CD8-positive, alpha-beta memory T cell (primary cell): ENCODE measurements at places on chromosomes 6 and 20.

DNA sequence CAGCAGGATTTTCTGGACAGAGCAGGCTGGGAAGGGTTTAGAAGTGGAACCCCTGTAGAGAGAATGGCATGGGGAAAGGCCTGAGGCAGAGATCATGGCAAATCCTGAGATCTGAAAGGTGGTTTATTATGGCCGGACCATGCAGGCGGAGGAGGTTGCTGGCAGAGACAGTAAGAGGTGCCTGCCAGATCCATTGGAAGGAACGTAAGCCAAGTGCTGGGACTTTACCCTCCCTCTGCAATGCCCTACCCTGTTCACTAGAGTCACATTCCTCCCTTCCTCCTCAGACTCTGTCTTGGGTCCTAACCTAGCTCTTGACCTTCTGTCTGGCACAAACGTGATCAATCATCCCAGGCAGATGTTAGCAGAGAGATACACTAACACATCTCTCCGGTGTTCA is 66.4 kb upstream of the SLC22A23 start:
- no peak for DNase-seq

DNA sequence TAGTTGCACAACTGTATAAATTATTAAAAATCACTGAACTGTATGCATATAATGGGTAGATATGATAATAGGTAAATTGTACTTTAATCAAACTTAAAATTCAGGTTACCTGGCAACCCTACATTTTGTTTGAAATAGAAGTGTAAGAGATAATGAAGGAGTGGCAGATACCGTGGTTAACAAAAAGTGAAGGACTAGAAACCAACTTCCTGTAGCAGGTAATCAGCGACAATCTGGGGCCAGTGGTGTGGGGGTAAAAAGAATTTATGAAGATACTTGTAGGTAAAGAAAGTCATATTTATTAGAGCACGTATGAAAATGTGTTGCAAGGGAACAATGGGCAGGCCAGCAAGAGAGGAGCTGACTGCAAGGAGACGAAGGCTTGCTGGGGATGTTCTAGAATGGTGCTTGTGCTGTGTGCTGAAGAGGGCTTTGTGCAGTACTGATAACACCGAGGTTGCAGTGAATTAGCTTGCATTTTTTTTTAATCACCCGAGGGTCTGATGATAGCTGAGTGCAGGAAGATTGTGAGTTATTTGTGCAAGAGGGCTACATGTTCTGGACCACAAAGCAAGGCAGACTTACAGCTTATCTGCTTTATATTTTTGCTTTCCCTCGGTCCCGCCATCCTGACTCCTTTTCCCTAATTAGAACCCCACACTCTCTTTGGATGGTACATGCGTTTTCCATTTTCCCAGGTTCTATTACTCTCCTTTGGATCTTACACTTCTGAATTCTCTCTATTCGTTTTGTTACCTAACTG is 4.6 kb upstream of the ENPP1 start:
- DNase-seq: no peak

DNA sequence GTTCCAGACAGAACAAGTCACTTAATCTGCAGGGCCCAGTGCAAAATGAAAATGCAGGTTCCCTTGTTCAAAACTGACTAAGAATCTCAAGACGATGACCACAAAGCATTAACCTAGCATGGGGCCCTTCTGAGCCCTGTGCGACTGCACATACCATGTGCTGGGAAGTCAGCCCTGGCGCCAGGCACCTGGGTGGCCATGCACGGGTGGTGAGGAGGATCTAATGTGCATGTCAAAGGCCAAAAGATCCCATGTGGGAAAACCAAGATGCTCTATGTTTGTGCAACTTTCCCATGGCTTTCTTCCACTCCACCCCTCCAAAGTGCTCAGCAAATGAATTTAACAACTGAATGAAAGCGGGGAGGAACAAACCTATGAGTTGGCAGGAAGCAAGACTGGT is 33.5 kb upstream of the NXT1 start:
- no peak for DNase-seq

DNA sequence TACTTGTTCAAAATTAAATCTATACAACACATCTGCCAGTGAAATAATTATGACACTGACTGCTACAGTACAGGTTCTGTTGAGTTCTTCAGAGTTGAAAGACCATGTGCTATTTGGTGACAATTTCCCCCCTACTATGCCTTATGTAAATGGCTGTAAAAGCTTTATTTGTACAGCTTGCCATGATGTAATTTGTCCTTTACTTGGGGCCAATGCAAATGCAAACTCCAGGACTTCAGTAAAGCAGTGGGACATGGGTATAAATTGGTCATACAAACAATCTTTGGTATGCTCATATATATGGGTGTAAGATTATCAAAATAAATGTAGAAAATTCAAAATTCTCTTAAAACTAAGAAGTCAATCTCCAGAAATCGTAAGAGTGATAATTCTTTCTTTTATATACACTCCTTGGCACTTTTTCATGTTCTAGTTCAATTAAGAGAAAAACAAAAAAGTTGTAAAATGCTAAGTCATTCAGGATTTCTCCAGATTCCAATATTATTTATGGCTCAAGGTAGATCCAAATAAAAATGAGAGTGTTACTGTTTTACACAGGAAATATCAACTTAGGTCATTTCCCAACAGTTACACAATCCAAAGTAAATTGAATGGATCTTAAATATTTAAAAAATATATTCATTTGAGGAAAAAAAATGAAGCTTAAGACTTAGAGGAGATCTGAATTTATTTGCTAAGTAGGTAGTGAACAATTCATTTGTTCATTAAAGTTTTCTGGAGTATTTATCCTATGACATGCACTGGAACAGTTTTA is 1310.5 kb upstream of the CITED2 start:
- DNase-seq: no peak

DNA sequence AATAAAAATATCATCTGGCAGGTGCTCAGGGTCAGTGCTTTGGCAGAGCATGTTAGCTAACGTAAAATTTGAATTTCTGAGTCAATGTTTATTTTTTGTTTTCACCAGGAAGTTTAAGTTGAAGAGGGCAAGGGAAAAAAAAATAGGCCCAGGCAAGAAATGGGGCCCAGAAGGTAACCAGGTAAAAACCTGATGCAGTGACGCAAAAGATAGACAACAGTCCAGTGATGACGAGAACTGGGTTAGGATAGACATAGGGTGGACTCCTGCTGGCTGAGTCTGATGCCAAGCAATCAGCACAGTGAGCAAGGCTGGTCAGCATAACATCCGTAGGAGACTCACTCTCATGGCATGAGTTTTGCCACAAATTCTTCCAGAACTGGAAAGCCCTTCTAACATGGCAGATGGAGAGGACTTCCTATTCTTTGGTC is 42.2 kb downstream of the ZHX3 start:
- DNase-seq: no peak
